A549 treated with DMSO at 1 μM for 4 hours (cell line): ENCODE measurements at places on chromosomes 1 and 21. TPM values are rescaled to one million over a fixed set of nuclear protein-coding genes. Genes with fewer than 3 reads are reported as not detected.

The RGS18 gene
- total RNA-seq = not detected in 5 replicates

The CFHR3 gene
- total RNA-seq = 0.14 to 0.30 TPM (median 0.22 TPM) in 3 of 5 replicates, not detected in the others

The GART gene
- 65.5 to 76.6 TPM (median 72.0 TPM) in 5 replicates for total RNA-seq

The KRTAP21-2 gene
- not detected in 5 replicates for total RNA-seq

The MEX3A gene
- total RNA-seq = 1.4 to 3.0 TPM (median 2.5 TPM) in 5 replicates

The CD5L gene
- total RNA-seq = not detected in 5 replicates

The TTC22 gene
- total RNA-seq = not detected in 5 replicates

The ASCL5 gene
- 0.09 to 0.22 TPM (median 0.14 TPM) in 4 of 5 replicates, not detected in the other for total RNA-seq

The FCER1A gene
- not detected in 5 replicates for total RNA-seq

The KIF21B gene
- 2.1 to 3.7 TPM (median 3.6 TPM) in 5 replicates for total RNA-seq

The LORICRIN gene
- total RNA-seq = not detected in 5 replicates

The BTBD8 gene
- total RNA-seq = 0.55 to 1.5 TPM (median 0.71 TPM) in 5 replicates

The CD34 gene
- not detected in 5 replicates for total RNA-seq

The GPR37L1 gene
- total RNA-seq = 0.13 to 0.22 TPM (median 0.15 TPM) in 5 replicates

The VWA5B1 gene
- not detected in 5 replicates for total RNA-seq

The SLFNL1 gene
- 0.03 to 0.07 TPM (median 0.06 TPM) in 3 of 5 replicates, not detected in the others for total RNA-seq

The NTRK1 gene
- total RNA-seq = 0.09 to 0.26 TPM (median 0.17 TPM) in 4 of 5 replicates, not detected in the other

The CACNA1S gene
- total RNA-seq = 0.01 TPM in 1 of 5 replicates, not detected in the others

The LCE2C gene
- total RNA-seq = not detected in 5 replicates

The LYPD8 gene
- 0.11 to 0.32 TPM (median 0.17 TPM) in 3 of 5 replicates, not detected in the others for total RNA-seq

The MSH4 gene
- 0.02 to 0.07 TPM (median 0.03 TPM) in 3 of 5 replicates, not detected in the others for total RNA-seq

The CFH gene
- 3.6 to 5.5 TPM (median 4.4 TPM) in 5 replicates for total RNA-seq

The C1orf167 gene
- total RNA-seq = not detected in 5 replicates

The CDK18 gene
- 0.66 to 1.3 TPM (median 1.1 TPM) in 5 replicates for total RNA-seq

The OR2T33 gene
- total RNA-seq = not detected in 5 replicates

The RGS8 gene
- total RNA-seq = not detected in 5 replicates

The DIO1 gene
- not detected in 5 replicates for total RNA-seq

The VWA1 gene
- 6.1 to 16.9 TPM (median 13.8 TPM) in 5 replicates for total RNA-seq

The PIGC gene
- total RNA-seq = 34.5 to 39.8 TPM (median 38.4 TPM) in 5 replicates

The TRAF3IP3 gene
- not detected in 5 replicates for total RNA-seq

The KCNJ10 gene
- 0.02 TPM in 1 of 5 replicates, not detected in the others for total RNA-seq

The OR10J1 gene
- not detected in 5 replicates for total RNA-seq

The RSPH1 gene
- 0.45 to 0.94 TPM (median 0.67 TPM) in 5 replicates for total RNA-seq

The RGS7 gene
- total RNA-seq = 0.03 to 0.10 TPM (median 0.06 TPM) in 3 of 5 replicates, not detected in the others

The LCE1D gene
- total RNA-seq = not detected in 5 replicates

The TSPEAR gene
- total RNA-seq = not detected in 5 replicates

The ADAMTS5 gene
- not detected in 5 replicates for total RNA-seq

The BEND5 gene
- not detected in 5 replicates for total RNA-seq

The MEF2D gene
- total RNA-seq = 28.0 to 35.6 TPM (median 34.0 TPM) in 5 replicates

The KIF26B gene
- 0.02 to 0.14 TPM (median 0.05 TPM) in 5 replicates for total RNA-seq

The OR2L8 gene
- total RNA-seq = not detected in 5 replicates

The HOOK1 gene
- 0.25 to 0.66 TPM (median 0.31 TPM) in 5 replicates for total RNA-seq

The MLLT11 gene
- 15.9 to 20.3 TPM (median 18.8 TPM) in 5 replicates for total RNA-seq

The TMEM82 gene
- total RNA-seq = not detected in 5 replicates

The LDLRAP1 gene
- 6.9 to 12.8 TPM (median 9.6 TPM) in 5 replicates for total RNA-seq

The AJAP1 gene
- not detected in 5 replicates for total RNA-seq

The ACTA1 gene
- total RNA-seq = 0.12 to 0.22 TPM (median 0.16 TPM) in 4 of 5 replicates, not detected in the other

The CD244 gene
- total RNA-seq = not detected in 5 replicates

The FMO4 gene
- total RNA-seq = 0.15 to 1.2 TPM (median 0.49 TPM) in 5 replicates

The IFT25 gene
- 26.7 to 36.6 TPM (median 28.3 TPM) in 5 replicates for total RNA-seq

The TEX38 gene
- total RNA-seq = 0.16 TPM in 1 of 5 replicates, not detected in the others

The FAM177B gene
- total RNA-seq = not detected in 5 replicates

The LRRC8C gene
- total RNA-seq = 16.2 to 23.7 TPM (median 20.5 TPM) in 5 replicates
